ENCODE measurements at places on chromosomes 7 and 10.

DNA sequence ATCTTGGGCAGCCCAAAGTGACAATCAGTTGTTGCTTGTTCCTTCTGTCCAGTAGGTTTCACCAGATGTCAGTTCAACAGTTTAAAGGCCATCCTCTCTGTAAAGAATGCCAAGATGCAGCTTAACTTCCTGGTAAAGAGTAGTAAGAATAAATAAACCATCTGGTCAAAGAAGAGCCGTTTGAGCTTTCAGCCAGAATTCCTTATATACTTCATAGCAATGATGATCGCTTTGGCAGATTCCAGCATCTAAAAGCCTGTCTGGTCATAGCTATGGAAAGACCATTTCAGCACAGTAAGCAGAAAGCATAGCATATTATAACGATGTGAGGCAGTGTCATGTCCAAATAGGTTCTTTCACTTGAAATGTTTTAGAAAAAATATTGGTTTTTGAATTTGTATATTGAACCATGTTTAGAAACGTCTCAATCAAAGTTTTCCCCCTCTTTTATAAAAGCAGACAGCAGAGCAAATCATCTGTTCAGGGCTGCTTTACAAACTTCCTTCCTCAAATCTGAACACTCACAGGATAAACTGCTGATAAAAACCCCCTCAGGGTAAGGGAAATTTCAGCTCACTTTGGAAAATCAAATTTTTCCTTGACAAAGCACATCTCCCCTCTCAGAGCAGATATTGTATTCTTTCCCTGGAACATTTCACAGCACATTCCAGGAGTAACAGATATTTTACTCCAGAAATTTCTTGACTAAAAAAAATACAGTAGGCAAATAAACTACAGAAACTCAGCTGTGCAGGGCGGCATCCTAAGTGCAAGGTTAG is 184.1 kb downstream of the NOC3L start:
- DNase-seq: no peak

DNA sequence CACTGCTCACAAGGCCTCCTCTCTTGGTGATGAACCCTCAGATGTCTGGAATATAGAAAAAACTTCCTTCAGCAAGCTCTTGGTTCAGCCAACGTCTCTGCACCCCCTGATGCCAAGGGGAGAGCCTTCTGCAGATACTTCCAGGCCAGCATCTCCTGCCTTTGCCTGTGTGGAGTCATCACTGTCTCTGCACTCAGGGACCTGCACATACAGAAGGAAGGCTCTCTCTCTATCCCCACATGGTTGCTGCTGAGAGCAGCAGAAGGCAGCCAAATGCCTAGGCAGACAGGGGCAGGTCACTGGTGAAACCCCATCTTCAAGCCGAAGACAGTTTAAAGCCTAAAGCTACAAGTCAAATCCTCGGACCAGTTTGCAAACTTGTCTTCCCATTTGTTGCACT is 137.6 kb downstream of the WDR11 start:
- DNase-seq: no peak

DNA sequence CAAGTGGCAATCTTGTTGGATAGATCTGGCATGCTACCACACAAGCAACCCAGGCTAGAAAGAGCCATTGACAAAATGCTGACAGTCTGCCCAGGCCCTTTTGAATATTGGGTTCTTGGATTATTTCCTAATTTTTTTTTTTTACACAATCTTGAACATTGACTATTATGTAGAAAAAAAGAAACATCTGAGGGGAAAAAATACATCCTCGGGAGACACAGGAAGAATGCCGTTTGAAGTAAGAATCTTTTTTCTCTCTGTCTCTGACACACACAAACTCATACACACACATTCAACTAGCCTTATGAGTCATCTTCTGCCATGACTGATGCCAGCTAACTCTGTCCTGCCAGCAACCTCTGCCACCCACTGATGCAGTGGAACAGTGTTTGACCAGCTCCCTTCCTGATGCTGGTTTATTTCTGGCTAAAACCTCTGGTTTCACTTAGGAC is 47.2 kb downstream of the SORBS1 start:
- DNase-seq: peak; percentile 26

DNA sequence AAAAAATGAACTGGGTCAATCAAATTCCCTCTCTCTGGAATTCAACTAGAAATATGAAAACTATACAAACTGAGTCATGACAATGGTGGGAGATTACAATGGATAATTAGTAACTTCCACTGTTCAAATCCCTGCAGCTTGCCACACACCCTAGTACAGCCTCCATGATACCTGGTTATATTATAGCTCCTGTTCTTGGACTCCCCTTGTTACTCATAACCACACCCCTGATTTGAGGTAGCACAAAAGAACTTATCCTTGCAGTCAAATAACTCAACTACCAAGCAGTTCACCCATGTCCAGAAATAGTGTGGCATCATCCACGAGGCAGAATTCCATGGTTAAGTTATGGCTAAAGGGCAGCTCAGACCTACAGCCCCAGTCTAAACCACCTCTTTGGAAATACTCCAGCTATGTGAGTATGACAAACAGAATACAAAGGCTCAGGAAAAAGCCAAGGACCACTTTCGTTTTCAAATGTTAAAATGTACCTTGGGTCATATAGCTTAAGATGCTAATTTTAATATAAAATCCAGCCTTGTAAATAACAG is 164.7 kb downstream of the CPEB3 start:
- no peak for DNase-seq

- no peak for DNase-seq
These were observed 74.0 kb upstream of the ST8SIA6 start for GRCh38 chr10:17528306-17528862.

- no peak for DNase-seq
These were observed 67.8 kb downstream of the ZNF365 start for GRCh38 chr10:62442006-62442405.

DNA sequence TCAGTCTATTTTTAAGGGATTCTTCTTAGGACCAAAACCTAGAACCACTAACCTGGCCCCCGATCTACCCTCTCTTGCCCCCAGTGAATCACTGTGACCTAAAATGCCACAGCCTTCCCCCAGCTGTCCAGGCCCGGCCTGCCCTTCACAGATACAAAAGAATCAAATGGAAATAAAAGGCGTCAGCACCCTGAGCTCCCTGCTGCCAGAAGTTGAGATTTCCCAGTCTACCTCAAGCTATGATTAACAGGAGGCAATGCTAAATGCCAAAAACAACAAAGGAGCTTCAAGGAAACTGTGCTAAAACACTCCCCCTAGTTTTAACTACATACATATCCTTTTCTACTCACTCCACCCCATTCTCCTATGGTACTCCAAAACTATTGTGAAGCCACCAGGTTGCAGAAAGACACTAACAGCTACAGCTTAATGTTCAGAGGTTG is 67.8 kb downstream of the GSAP start:
- no peak for DNase-seq

- DNase-seq: no peak
These were observed 184.3 kb upstream of the MBL2 start for GRCh38 chr10:52956861-52957260.

GRCh38 chr7:120164-120991 is 72.0 kb upstream of the FAM20C start:
- DNase-seq: no peak

DNA sequence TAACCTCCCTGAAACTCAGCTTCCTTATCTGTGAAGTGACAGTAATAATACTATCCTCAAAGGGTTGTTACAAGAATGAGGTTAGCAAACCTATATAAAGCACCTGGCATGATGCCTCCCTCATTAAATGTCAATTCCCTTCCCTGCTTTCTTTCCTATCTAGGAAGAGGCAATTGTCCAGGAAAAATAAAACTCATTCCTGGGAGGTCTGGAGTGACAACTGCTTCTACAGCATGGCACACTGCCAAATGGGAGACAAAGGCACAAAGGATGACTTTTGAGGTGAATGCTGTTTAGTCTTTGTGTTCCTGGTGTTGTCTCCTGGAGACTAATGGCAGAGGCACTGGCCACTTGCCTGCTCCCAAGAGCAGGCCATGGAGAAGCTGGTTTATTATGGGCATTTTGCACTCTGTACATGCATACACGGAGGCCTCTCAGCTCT is 32.2 kb upstream of the PDE1C start:
- no peak for DNase-seq

DNA sequence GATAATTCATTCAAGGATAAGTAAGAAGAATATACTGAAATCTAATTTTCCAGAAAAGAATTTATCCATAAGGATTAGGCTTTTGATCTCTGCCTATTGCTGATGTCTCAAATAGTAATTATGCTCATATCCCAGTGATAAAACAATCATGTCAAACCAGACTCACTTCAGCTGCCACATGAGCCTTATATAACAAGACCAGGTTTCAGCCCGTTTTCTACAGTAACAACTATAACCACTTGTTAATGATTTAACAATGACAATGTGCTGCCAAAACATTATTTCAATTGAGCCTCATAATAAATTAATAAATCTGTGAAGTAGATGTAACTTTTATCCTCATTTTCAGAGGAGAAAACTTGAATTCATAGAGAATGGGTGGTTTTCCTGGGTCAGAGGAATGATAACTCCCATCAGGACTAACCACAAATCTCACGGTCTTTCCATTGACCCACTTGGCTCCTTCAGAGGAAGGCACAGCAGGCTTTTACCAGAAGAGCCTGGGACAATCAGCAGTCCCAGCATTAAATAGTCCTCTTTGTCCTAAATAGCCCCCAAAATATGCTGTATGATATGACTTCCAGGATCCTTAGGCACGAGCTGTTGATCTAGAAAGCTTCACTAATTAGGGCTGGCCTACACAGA is 42.5 kb upstream of the SLIT1 start:
- peak; percentile 22 for DNase-seq

DNA sequence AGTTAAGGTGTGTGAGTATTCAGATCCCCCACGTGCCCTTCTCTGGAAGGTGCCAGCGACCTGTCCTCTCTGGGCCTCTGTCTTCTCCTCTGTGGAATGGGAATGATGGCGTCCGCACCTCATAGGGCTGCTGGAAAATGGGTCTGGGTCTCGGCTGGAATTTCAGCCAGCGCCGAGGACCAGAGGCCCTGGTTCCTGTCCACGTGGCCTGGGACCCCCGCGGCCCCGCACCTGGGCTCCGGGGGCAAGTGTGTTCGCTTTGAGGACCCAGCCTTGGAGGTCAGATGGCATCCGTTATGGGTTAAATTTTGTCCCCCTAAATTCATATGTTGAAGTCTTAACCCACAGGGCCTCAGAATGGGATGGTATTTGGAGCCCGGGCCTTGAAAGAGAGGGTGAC is 32.6 kb upstream of the PSMG3 start:
- no peak for DNase-seq

- DNase-seq: no peak
These were observed 128.9 kb downstream of the RGS10 start for GRCh38 chr10:119413471-119414080.

- no peak for DNase-seq
These were observed 89.6 kb downstream of the FOXL3 start for GRCh38 chr7:379456-380138.

DNA sequence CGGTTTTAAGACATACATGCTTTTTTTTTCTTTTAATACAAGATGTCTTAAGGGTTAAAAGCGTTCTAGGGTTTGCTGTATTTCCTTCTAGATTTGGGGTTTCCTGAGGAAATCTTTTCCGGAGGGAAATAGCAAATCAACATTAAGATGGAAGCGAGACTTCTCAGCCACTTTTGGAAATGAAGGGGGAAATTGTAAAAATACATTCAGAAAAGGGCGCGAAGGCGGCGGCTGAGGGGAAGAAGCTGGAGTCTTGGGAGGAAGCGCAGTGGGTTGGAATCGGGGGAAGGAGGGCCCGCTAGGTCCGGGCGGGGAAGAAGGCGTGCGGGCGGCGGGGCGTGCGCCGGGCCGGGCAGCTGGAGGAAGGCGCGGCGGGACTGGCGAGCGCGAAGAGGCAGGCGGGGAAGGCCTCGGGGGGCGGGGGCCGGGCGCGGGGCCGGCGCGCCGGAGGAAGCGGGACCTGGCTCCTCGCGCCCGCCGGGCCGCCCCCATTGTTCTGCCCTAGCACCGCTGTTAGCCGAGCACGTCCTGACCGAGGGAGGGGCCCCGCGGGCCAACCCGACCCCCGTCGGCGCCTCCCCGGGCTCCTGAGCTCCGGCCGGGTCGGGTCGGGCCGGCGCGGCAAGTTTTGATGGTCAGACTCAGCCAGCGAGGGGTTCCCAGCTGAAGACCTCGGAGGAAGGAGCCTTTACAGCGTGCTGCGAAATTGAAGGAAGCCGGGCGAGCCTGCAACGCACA is 1.5 kb upstream of the SKIDA1 start:
- peak; percentile 85 for DNase-seq

- no peak for DNase-seq
These were observed 31.1 kb downstream of the GDI2 start for GRCh38 chr10:5782174-5782573.

GRCh38 chr7:29592866-29593265 is 29.2 kb downstream of the PRR15 start:
- DNase-seq: no peak

GRCh38 chr7:78587443-78588044 is 789.0 kb downstream of the PHTF2 start:
- DNase-seq: no peak

- DNase-seq: no peak
These were observed 50.4 kb upstream of the PTPRN2 start for GRCh38 chr7:158638001-158638400.

GRCh38 chr7:158760936-158761335 is 56.3 kb upstream of the NCAPG2 start:
- no peak for DNase-seq

DNA sequence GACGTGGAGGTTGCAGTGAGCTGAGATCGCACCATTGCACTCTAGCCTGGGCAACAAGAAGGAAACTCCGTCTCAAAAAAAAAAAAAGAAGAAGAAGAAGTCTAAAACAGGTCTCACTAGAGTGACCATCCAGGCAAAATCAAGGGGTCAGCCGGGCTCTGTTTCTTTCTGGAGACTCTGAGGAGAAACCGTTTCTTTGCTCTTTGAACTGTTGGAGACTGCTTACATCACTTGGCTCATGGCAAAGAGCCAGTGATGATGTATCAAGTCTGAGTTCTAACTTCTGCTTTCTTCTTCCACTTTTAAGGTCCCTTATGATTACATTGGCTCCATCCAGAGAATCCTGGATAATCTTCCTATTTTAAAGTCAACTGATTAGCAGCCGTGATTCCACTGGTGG is 306.8 kb downstream of the WDR11 start:
- no peak for DNase-seq

DNA sequence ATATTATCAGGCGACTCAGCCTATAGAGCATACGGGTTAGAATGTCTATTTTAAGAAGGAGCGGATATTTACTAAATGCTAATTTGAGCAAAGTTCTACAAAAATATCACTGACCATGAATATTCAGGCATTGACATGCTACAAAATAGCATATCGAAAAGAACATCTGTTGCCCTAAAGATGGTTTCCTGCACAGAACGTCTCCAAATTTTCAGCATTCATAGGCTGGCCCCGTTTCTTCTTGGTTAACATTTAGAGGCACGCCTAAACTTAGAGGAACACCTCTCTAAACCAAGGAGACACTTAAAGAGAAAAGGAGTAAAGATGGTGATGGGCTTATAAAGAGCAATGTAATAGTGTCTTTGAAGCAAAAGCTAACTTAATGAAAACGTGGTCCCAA is 1.3 kb upstream of the MINPP1 start:
- DNase-seq: no peak

- DNase-seq: no peak
These were observed 178.6 kb upstream of the GALNT17 start for GRCh38 chr7:70953331-70953741.

GRCh38 chr7:47580175-47580706 is 1.7 kb downstream of the TNS3 start:
- no peak for DNase-seq
